Neuronal stem cell (in vitro differentiated cells): ENCODE measurements at places on chromosomes 11 and 22.

DNA sequence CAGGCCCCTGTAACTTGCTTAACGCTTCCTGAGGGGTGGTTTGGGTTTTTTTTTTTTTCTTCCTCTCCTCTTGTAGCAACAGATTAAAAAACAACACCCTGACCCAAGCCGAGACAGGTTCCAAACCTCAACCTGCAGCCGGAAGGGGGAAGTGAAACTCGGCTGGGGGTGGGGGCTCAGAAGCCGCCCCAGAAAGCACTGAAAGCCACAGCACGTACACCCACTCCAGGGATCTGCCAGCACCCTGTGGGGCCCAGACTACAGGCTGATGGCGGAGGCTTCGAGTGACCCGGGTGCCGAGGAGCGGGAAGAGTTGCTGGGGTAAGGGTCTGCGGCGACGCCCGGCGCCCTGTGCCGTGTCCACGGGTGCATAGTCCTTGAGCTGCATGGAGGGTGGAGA is at the start of gene LSP1:
TSS of gene LSP1 (plus strand) at position 208 of the 400 bp plus-strand sequence. CDS start at position 269, 61 bp downstream.
- DNase-seq: no peak

- no peak for DNase-seq
Measured at GRCh38 chr11:1746956-1747752, 3.2 kb downstream of the IFITM10 start.

- DNase-seq: no peak
Measured at GRCh38 chr22:48434156-48434867, 1393.4 kb downstream of the BRD1 start.

DNA sequence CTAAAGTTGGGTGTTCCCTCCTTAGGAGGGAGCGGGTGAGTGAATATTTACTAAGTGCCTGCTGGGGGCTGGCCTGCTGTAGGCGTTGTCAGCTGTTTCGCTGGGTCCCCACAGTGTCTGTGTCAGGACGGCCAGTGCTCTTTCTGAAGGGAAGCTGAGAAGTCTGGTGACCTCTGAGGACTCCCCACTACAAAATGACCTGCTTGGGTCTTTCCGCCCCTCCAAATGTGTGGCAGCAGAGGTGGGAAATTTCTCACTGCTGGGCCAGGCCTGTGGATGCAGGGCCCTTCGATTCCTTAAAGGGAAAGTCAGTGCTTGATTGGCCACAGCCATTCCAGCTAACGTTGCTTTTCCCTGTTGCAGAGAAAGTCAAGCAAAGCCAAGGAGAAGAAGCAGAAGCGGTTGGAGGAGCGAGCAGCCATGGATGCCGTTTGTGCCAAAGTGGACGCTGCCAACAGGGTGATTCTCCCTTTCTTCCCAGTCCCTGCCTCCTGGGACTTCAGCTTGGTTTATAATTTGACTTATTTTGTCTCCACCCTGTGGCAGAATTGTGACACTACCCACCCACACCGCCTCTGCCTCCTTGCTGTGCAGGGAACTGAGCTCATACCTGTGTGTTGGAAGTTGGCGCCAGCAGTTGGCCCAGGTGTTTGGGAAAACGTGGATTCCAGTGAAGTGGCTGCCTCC is 6.8 kb downstream of the NAA40 start:
- DNase-seq: peak; percentile 30

DNA sequence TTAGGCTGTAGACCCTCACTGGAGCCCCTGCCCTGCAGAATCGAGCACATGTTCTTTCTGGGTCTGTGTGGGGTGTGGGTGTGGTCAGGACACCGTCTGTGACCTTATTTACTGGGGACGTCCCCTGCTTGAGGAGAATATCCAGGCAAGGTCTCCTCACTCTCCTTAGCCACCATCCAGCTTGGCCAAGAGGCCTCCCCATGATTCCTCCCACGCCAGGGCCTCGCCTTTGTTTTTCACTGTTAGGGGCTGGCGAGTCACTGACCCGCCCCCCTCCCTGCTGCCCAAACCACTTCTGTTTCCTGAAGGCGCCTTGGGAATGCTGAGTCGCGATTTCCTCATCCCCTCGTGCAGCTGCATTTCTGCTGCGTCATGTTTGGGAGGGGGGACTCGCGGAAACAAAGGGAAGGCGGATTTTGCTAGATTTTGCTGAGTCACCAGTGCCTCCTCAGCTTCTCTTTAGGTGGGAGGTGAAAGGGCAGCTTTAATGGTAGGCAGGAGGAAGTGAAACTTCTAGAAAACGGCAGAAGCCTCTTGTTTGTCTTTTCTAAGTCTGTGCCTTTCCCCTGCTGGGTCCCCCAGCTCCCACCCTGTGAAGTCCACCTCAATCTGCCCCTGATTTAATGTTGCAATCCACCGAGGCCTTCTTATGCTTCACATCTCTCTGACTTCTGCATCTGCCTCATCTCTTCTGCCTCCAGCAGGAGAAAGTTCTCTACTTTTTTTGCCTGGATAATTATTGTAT is 4.0 kb upstream of the HMOX1 start:
- DNase-seq: peak; percentile 95

DNA sequence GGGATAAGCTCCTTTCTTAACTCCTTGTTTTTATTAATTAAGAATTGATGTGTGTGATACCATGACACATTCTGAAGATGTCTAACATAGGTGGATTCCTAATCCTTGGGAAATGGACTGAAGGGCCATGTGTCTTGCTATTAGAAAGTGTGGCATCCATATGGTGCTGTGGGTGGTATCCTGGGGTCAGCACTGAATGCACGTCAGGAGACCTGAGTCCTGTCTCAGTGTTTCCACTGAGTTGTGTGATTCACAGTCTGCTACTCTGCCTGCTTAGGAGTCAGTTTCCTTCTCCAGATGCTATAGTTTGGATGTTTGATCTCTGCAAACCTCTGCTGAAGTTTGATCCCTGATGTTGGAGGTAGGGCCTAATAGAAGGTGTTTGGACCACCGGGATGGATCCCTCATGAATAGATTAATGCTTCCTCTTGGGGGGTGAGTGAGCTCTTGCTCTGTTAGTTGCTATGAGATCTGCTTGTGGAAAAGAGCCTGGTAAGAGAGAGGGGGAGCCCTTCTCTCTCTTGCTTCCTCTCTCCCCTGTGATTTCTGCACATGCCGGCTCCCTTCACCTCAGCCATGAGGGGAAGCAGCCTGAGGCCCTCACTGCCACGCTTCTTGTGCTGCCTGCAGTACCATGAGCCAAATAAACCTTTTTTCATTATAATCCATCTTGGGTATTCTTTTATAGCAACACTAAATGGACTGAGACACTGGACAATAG is 666.5 kb downstream of the NTM start:
- no peak for DNase-seq

DNA sequence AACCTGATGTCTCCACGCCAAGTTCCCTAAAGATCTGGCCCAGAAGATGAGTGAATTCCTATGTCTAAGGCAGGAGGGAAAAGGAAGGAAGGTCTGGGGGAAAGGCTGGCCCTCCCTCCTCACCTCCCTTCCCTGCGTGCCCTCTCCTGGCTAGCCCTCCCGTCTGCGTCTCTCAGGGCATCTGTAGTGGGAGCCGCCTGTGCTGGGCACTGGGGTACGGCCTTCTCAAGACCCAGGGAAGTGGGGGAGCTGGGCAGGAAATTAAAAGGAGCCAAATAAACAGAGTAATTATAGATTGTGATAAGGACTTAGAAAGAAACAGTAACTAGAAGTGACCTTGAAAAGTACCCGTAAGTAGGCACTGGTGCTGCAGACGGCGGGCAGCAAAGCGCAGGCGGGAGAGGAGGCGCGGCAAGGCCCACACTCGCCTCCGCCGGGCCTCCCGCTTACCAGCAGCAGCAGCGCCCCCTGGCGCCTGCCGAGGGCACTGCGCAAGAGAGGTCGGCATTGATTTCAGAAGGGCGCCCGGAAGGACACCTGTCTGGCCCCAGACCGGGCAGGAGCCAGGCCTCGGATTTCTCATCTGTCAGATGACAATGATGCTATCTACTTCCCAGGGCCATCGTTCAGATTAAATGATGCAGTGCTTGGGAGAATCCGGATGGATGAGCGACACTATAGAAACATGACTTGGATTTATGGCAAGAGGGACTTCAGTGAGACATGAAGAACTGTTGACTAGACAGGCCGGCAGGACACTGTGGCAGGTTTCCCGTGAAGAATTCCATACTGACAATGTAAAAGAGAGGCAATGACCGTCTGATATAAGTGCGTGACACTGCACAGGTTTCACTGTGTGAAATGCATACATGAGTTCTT is 7.3 kb downstream of the KCNJ1 start:
- peak; percentile 69 for DNase-seq

GRCh38 chr22:41841085-41841712 is 8.3 kb downstream of the SREBF2 start:
- no peak for DNase-seq

DNA sequence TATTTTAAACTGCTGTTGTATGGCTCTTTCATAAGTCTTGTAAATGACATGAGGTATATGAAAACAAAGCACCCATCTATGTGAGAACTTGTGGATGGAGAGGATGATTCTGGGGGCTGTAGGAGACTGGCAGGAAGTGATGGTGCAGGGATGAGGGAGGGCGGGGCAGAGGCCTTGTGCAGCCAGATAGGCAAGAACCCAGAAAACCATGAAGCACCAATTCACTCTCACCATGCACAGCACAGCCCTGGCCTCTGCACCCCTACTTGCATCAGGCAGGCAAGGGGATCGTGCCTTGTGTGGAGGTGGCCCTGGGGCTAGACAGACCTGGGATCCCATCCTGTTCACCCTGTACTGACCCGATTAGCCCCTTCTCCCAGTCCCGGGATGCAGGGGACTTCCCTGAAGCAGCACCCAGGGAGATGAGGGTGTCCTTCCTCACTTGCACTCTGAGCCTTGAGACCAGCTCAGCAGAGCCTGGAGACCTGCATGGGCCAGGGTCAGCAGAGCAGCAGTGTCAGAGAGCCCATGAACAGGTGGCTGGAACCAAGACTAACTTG is 85.5 kb downstream of the MORC2 start:
- DNase-seq: no peak

- DNase-seq: no peak
Measured at GRCh38 chr22:47379037-47379436, 616.6 kb downstream of the TBC1D22A start.
